Esophagus muscularis mucosa (tissue), 4 donors: ENCODE measurements at places on chromosomes 7 and 10. TPM values are rescaled to one million over a fixed set of nuclear protein-coding genes. Genes with fewer than 3 reads are reported as not detected.

- DNase-seq, result no peak
- no peak overlapping the region for H3K4me3 ChIP-seq
- H3K36me3 ChIP-seq, result no peaks in the 10 kb centered on the region
- H3K27me3 ChIP-seq, result no peaks in the 10 kb centered on the region
- no peak overlapping the region for H3K27ac ChIP-seq
Measured at GRCh38 chr7:107499731-107500130, 29.9 kb downstream of the GPR22 start.

The NAT16 gene
- not detected for total RNA-seq

GRCh38 chr10:7577176-7577575 is 89.6 kb downstream of the ITIH5 start:
- no peak for DNase-seq
- peaks cover 23% of the 10 kb centered on the region for H3K36me3 ChIP-seq
- H3K4me3 ChIP-seq, result no peak overlapping the region
- H3K4me1 ChIP-seq, result no peaks in the 10 kb centered on the region
- no peaks in the 10 kb centered on the region for H3K27me3 ChIP-seq

- no peak overlapping the region for H3K4me3 ChIP-seq
- no peak overlapping the region for H3K27ac ChIP-seq
- H3K4me1 ChIP-seq, result peaks cover 43% of the 10 kb centered on the region
- DNase-seq, result no peak
Measured at GRCh38 chr10:44931621-44932516, 20.7 kb downstream of the TMEM72 start.

The CROT gene
- total RNA-seq, result 9.3 TPM

GRCh38 chr7:111183321-111183720 is 92.4 kb downstream of the LRRN3 start:
- no peaks in the 10 kb centered on the region for H3K27me3 ChIP-seq
- H3K4me1 ChIP-seq, result peaks cover 3% of the 10 kb centered on the region
- no peak overlapping the region for H3K4me3 ChIP-seq
- no peaks in the 10 kb centered on the region for H3K36me3 ChIP-seq
- DNase-seq, result no peak

DNA sequence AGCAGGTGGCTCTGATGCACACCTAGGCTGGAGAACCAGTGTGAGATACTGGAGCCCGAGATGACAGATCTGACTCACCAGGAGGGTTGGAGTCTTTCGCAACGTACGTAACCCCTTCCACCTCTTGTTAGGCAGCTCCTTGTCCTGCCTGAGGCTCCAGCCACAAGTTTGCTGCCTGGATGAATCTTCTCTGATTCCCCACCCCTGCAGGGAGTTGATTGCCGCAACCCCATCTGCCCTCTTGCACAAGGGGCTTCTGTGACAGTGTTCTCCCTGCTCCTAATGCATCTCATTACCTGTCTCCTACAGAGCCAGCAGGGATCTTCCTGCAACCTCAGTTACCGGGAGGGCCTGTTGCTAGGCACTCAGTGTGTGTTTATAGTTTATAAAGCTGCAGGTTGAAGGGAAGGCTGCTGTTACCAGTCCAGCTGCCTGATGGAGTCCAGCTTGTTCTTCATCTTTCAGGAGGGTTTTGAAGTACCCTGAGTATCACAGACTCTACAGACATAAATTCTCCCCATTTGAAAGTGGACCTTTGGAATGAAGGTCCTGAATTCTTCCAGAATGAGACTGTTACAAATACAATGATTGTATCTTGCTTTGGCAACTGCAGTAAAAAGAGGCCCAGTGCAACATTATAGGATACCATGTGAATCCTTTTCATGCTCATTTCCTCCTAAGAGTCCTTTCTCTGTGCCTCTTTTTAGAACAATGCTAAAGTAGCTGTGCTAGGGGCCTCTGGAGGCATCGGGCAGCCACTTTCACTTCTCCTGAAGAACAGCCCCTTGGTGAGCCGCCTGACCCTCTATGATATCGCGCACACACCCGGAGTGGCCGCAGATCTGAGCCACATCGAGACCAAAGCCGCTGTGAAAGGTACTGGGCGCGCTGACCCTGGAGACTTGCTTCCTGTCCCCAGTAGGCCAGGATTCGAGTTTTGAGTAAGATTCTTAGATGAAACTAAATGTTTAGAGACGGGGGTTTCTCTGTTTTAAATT is 6.5 kb downstream of the MDH2 start:
- H3K4me3 ChIP-seq, result no peak overlapping the region
- H3K36me3 ChIP-seq, result peaks cover 23% of the 10 kb centered on the region
- H3K27me3 ChIP-seq, result no peaks in the 10 kb centered on the region
- H3K27ac ChIP-seq, result peak overlapping the region; percentile 62

DNA sequence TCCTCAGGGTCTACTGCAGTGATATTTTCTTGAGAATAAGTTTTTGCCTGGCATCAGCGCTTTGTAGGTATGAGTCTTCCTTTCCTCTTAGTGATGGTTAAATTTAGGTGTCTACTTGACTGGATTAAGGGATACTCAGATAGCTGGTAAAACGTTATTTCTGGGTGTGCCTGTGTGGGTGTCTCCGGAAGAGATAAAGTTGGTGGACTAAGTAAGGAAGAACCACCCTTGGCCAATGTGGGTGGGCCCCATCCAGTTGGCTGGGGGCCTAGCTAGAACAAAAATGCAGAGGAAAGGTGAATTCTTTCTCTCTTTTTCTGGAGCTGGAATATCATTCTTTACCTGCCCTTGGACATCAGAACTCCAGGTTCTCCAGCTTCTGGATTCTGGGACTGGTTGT is 138.8 kb downstream of the ADCYAP1R1 start:
- H3K4me3 ChIP-seq, result no peak overlapping the region
- no peaks in the 10 kb centered on the region for H3K27me3 ChIP-seq
- no peak overlapping the region for H3K27ac ChIP-seq
- peaks cover 6% of the 10 kb centered on the region for H3K4me1 ChIP-seq
- H3K36me3 ChIP-seq, result no peaks in the 10 kb centered on the region

- H3K27ac ChIP-seq, result no peak overlapping the region
- H3K36me3 ChIP-seq, result no peaks in the 10 kb centered on the region
- H3K4me1 ChIP-seq, result no peaks in the 10 kb centered on the region
- no peak for DNase-seq
Measured at GRCh38 chr10:129909531-129910256, 54.4 kb downstream of the EBF3 start.

- no peak overlapping the region for H3K27ac ChIP-seq
- no peaks in the 10 kb centered on the region for H3K27me3 ChIP-seq
- no peaks in the 10 kb centered on the region for H3K36me3 ChIP-seq
- H3K4me1 ChIP-seq, result peaks cover 14% of the 10 kb centered on the region
- H3K4me3 ChIP-seq, result no peak overlapping the region
- peak; percentile 45 for DNase-seq
Measured at GRCh38 chr10:43708262-43708661, 59.6 kb upstream of the ZNF32 start.

DNA sequence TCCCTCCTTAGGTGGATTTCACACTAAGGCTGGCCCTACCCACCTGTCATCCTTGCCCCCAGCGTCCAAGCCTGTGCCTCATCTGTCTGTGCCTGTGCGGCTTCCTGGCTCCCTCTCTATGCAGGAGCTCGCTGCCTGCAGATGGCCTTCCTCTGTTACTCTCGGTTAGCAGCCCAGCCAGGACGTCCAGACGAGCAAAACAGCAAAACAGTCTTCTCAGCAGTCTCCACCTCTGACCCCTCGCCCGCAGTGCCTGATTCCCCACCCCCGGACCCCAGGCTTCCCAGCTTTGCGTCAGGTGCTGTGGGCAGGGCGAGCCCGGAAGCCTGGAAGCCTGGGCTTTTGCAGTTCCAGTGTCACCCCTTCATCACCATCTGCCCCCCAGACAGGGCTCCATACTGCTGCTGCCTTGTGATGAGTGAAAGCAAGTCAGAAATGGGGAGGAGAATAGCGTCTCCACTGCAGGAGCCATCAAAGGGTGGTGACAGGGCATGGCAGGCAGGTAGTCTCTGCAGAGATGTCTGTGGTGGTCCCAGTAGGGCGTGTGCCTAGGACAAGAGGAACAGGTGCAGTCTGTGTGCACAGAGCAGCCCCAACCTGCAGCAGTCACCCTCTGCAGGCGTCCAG is 88.5 kb downstream of the ADCY1 start:
- no peak overlapping the region for H3K4me3 ChIP-seq
- no peaks in the 10 kb centered on the region for H3K27me3 ChIP-seq
- peak; percentile 89 for DNase-seq
- no peaks in the 10 kb centered on the region for H3K36me3 ChIP-seq
- no peaks in the 10 kb centered on the region for H3K4me1 ChIP-seq

DNA sequence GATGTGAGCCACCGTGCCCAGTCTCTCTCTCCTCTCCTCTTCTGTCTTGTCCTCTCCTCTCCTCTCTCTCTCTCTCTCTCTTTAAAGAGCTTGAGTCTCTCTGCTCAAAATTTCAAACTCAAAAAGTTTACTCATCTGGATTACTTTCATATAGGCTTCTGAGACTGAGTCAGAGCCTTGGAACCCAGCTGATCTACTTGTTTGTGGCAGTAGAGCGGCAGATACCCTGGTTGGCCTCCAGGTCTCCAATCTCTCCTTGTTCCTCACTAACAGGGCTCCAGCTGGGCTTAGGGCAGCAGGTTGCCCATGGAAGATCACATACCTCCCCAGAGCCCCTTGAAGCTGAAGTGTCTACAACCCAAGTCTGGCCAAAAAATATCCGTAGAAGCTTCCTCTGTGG is 51.0 kb downstream of the HHEX start:
- no peaks in the 10 kb centered on the region for H3K36me3 ChIP-seq
- H3K4me3 ChIP-seq, result no peak overlapping the region
- no peaks in the 10 kb centered on the region for H3K4me1 ChIP-seq
- H3K27ac ChIP-seq, result no peak overlapping the region
- H3K27me3 ChIP-seq, result no peaks in the 10 kb centered on the region
- no peak for DNase-seq

GRCh38 chr7:93620057-93620456 is 45.5 kb upstream of the CALCR start:
- no peak overlapping the region for H3K27ac ChIP-seq
- no peaks in the 10 kb centered on the region for H3K36me3 ChIP-seq
- no peaks in the 10 kb centered on the region for H3K27me3 ChIP-seq
- no peak for DNase-seq
- H3K4me1 ChIP-seq, result no peaks in the 10 kb centered on the region
- H3K4me3 ChIP-seq, result no peak overlapping the region

GRCh38 chr10:43880160-43880559 is 231.5 kb upstream of the ZNF32 start:
- no peaks in the 10 kb centered on the region for H3K36me3 ChIP-seq
- H3K4me1 ChIP-seq, result no peaks in the 10 kb centered on the region
- H3K27ac ChIP-seq, result no peak overlapping the region
- H3K27me3 ChIP-seq, result no peaks in the 10 kb centered on the region
- H3K4me3 ChIP-seq, result no peak overlapping the region
- DNase-seq, result no peak

The GTF2IRD1 gene
- 21.2 TPM for total RNA-seq

GRCh38 chr7:77958436-77958835 is 159.9 kb downstream of the PHTF2 start:
- no peaks in the 10 kb centered on the region for H3K36me3 ChIP-seq
- H3K4me3 ChIP-seq, result no peak overlapping the region
- H3K27ac ChIP-seq, result no peak overlapping the region
- no peak for DNase-seq
- H3K27me3 ChIP-seq, result no peaks in the 10 kb centered on the region
- no peaks in the 10 kb centered on the region for H3K4me1 ChIP-seq

The FAM204A gene
- 78.7 TPM for total RNA-seq

DNA sequence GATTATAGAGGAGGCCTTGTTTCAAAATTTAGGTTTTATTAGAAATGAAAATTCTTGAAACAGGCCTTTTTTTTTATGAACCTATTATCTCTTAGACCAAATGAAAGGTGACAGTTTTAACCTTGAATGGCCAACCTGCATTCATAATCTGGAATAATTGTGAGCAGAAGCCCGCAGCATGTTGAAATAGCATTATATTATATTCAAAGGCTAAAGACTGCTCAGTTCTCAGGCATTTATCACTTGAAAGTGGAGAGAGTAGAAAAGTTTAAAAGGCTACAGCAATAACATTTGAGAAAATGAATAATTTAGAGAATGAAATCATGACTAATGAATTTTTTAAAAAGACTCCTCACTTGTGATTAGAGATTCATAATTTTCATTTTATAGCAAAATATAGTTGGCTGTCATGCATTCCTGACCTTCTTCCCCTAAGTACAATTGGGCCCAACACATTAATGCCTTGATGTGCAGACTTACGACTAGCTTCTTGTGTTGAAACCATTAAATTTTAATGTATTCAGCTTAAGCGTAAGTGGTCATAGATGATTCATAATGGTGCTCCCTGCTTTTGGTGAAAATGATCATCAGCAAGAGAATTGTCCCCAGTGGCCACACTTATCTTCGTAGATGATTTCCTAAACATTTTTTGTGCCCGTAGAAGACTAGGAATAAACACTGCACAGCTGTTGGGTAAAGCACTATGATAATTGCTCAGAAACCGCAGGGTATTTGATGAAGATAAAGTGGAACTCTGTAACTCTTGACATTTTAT is 346.6 kb upstream of the BMPER start:
- H3K27ac ChIP-seq, result no peak overlapping the region
- H3K36me3 ChIP-seq, result no peaks in the 10 kb centered on the region
- no peaks in the 10 kb centered on the region for H3K4me1 ChIP-seq
- H3K4me3 ChIP-seq, result no peak overlapping the region
- no peaks in the 10 kb centered on the region for H3K27me3 ChIP-seq
- no peak for DNase-seq

The CASD1 gene
- 19.7 TPM for total RNA-seq

The LIPF gene
- not detected for total RNA-seq

The FAS gene
- 16.6 TPM for total RNA-seq

DNA sequence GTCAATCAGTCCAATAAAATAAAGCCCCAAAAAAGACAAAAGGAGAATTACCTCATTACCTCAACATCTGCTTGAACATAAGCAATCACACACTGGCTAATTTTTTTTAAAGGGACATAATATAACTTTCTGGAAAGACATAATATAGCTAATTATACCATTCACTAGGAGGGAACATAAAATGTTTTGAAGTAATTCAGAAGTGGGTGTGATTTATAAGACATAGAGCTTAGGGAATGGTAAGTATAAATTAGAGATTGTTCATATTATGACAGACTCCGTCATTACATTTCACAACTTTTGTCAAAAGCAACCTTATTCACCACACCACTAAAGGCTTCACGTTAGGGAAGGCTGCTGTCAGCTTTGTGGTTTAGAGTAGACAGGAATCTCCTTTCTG is 3.8 kb downstream of the SHTN1 start:
- H3K4me3 ChIP-seq, result no peak overlapping the region
- DNase-seq, result no peak
- H3K27me3 ChIP-seq, result no peaks in the 10 kb centered on the region
- no peaks in the 10 kb centered on the region for H3K36me3 ChIP-seq
- peaks cover 6% of the 10 kb centered on the region for H3K4me1 ChIP-seq

GRCh38 chr7:74206589-74207120 is 3.2 kb upstream of the LAT2 start:
- H3K27ac ChIP-seq, result no peak overlapping the region
- peak overlapping the region; percentile 44 for H3K4me3 ChIP-seq
- DNase-seq, result peak; percentile 97
- no peaks in the 10 kb centered on the region for H3K27me3 ChIP-seq

The DLD gene
- 99.9 TPM for total RNA-seq

The SH2B2 gene
- 9.9 TPM for total RNA-seq

The TUBAL3 gene
- 0.66 TPM for total RNA-seq

- H3K27me3 ChIP-seq, result no peaks in the 10 kb centered on the region
- no peak for DNase-seq
- H3K27ac ChIP-seq, result peak overlapping the region; percentile 55
- peaks cover 14% of the 10 kb centered on the region for H3K4me1 ChIP-seq
- H3K36me3 ChIP-seq, result no peaks in the 10 kb centered on the region
- no peak overlapping the region for H3K4me3 ChIP-seq
Measured at GRCh38 chr7:31082447-31082846, 30.3 kb downstream of the ADCYAP1R1 start.
